ENCODE measurements at places on chromosomes 12 and 14.

DNA sequence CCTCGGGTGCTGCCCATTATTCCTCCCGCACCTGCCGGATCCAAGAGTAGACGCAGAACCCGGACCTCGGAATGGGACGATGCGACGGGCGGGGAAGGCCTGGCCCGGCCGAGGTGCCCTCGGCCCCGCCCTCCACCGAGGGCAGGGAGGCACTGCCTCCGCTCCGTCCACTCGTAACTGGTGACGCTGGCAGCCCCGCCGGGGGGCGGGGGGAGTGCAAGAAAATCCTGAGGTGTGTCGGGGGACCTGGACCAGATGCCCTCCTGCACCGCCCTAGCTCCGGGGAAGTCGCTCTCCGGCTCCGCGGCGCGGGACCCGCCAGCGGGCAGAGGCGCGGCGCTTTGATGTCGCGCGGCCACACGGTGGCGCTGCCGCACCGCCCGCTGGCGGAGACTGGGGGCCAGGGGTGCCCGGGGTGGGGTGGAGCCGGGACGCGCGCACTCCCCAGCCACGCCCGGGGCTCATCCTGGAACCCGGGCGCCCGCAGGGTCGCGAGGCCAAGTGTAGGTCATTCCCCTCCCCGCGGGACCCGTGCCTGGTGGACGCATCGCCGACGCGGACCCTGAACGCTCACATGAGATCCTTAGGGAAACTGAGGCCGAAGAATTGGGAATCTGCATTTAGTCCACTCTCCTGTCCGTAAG lies 202.8 kb downstream of the TTC8 start:
- DNase-seq: peak; percentile 51

DNA sequence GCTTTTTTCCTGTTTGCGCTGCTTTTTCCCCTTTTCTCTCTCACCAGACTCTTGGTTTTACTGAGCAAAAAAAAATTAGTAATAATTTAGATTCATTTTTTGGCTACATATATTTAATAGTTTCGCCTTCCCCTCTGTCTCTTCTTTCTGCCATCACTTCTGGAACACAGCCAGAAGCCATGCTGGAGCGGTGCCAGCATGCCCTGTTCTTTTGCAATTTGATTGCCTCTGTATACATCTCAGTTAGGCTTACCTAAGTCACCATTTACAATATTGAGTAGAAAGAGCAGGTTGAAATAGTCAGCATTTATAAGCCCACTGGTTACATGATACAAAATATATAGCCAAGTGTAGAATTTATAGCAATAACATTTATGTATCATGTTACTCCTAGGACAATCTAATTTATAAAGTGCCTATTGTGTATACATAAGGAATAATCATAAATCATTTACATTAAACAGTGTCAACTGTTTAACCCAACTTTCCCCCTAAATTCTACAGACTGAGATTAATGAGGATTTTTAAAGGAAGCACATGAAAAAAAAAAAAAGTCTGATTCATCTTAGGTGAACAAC lies 413.8 kb upstream of the SOX5 start:
- no peak for DNase-seq

DNA sequence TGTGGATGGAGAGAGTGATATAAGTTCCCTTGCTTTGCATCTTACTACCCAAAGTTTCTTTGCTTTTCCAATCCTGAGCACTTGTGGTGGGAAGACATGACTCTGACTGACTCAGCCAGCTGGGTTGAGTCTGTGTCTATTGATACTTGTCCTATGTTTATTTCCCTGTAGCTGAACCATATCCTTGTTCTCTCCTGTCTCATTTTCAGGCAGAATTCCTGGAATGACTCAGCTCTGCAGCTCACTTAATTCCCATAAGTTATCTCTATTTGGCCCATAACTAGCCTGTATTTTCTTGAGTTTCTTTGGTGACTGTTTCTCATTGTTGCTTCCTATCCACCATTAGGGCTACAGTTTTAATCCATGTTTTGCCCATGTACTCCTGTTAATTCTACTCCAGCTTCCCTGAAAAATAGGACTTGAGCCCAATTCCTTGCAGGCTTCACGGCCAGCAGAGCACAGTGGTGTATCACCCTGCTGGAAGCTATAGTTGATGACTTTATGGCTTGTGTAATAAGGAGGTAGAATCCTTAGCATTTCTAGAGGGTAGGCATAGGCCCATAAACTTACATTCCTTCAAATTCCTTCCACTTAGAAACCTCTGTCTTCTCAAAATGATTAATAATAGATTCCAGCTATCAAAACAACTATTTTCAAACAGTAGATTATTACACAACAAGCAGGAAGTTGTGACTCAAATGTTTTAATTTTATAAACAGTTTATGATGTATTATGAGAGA lies 183.1 kb downstream of the TMTC3 start:
- no peak for DNase-seq

GRCh38 chr14:61360796-61361525 lies 39.6 kb downstream of the PRKCH start:
- DNase-seq: no peak

DNA sequence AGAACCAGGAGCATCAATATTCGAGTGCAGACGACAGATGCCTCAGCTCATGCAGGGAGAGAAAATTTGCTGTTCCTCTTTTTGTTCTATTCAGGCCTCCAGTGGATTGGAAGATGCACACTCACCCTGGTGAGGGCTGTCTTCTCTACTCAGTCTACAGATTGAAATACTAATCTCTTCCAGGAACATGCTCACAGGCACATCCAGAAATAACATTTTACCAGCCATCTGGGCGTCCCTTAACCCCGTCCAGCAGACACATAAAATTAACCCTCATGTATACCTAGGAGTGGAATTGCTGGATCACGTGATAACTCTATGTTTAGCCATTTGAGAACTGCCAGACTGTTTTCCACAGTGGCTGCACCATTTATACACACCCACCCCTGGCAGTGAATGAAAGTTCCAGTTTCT lies 4.5 kb upstream of the OAS2 start:
- no peak for DNase-seq

DNA sequence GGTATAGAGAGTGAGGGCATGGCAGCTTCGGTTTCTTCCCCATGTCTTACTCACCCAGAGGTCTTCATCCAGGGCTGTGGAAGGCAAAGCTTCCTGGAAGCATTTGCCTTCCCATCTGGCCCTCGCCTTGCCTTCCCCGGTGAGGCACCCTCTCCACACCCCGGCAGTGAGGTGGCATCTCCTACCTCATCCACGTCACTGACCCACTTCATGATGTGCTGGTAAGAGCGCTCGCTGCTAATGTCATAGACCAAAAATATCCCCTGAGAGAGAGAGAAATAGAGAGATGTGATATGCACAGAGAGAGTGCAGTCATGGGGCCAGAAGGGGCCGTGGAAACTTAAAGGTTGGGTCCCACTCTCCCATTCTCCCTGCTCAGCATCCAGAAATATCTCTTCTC lies 8.3 kb upstream of the GPX2 start:
- no peak for DNase-seq

DNA sequence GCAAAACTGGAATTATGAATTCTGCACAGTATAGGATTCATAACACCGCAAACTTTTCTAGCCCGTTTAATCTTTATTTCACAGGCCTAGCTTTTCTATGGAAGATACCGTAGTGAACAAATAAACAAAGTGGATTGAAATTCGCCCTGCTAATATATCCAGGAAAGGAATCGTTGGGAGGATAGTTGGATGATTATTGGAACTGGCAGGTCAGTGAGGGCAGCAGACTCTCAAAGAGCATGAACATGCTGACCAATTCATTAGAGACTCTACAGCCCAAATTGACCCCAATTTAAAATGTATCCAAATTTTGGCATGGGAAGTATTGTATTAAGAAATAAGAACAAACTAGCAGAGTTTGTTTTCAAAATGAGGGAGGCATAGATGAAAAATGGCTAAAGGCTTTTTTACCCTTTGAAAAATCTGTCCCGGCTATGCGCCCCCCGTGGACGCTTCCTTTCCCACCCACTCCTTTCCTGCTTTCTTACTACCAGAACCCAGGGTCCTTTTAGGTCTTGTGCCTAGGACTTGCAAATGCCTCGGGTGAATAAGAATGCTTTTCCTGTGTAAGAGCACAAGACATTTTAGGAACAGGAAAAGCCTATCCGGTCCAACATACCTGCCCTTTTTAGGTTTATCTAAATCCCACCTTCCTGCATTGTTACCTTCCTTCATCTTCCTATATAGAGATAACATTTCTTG lies 84.6 kb upstream of the PTPRB start:
- DNase-seq: no peak

GRCh38 chr14:56666716-56667115 lies 87.1 kb downstream of the TMEM260 start:
- DNase-seq: no peak

- no peak for DNase-seq
Measured at GRCh38 chr14:69693145-69693544, 73.8 kb upstream of the SRSF5 start.

DNA sequence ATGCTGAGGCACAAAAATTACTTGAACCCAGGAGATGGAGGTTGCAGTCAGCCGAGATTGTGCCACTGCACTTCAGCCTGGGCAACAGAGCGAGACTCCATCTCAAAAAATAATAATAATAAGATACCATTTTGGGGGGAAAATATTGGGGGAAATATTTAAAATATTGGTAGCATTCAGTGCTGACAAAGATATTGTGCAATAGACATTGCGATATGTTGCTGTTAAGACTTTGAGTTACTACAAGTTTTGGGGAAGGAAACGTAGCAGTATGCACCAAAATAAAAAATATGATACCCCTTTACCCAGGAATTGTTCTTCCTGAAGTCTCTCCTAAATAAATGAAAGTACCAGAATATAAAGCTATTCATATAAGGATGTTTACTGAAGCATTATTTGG lies 37.7 kb upstream of the MYBPC1 start:
- no peak for DNase-seq

GRCh38 chr14:31692376-31692781 lies 131.2 kb downstream of the NUBPL start:
- DNase-seq: no peak

GRCh38 chr12:1992732-1993131 lies 11.5 kb downstream of the DCP1B start:
- no peak for DNase-seq

DNA sequence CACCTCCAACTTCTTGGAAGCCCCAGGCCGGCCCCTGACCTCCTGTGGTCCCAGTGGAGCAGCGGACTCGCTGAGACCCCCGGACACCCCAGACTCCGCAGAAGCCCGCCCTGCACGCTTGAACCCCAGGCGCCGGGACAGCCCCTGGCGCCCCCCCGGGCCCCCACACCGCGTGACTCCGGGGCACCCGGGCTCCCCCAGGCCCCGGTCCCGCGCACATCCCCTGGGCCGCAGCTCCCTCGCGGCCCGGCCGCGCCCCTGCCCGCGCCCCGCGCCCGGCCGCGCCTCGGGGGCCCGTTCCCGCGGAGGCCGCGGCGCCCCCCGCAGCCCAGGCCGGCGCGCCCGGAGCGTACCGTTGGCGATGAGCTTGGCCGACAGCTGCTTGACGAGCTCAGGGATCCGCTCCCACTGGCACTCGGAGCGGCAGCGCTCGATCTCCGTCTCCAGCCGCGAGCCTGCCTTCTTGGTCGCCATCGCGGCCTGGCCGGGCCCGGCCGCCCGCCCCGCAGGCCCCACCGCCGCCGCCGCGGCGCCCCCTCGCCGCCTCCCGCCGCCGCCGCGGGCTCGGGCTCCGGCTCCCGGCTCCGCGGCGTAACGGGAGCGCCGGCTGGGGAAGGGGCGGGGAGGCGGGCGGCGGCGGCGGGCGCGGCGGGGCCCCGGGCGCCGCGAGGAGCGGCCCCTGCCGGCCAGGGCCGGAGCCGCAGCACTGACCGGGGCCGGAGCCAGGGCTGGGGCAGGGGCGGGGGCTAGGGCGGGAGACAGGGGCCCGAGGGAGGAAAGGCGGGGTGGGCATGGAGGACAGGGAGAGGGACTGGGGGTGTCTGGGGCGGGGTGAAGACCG lies at the start of gene TTC7B:
TSS of gene TTC7B (minus strand) at position 609 of the 841 bp plus-strand sequence. CDS start at position 474, 135 bp downstream.
- DNase-seq: peak; percentile 28

DNA sequence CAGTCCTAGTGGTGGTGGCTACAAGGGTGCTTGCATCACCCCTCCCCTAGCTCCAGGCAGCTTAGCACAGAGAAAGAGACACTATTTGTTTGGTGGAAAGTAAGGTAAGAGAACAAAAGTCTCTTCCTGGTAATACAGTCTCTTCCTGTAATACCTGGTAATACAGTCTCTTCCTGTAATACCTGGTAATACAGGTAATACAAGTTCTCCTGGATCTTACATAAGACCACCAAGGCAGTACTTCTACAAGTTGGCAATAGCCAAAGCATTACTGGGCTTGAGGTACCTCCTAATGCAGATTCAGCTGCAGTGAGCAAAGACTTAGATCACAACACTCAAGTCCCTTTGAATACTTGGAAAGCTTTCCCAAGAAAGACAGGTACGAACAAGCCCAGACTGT lies 77.0 kb downstream of the CATSPERB start:
- DNase-seq: no peak

GRCh38 chr14:65604936-65605335 lies 192.4 kb downstream of the FUT8 start:
- no peak for DNase-seq

GRCh38 chr12:65672441-65672840 lies 151.8 kb upstream of the HMGA2 start:
- DNase-seq: no peak

DNA sequence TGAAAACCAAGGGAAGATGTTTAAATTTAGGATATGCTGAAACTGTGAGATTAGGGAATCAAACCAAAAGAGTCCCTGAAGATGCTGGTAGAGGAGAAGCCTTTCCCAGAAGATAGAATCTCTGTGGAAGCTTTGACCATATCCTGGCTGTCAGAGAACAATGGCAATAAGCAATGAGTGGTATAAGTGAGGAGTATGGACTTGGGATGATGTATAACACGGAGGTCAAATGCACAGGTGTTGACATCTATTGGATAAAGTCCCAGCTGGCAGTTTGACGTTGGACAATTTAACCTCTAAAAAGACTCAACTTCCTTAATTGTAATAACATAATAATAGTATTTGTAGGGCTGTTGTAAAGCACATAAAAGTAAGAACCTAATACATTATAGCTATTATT lies 30.1 kb upstream of the CLEC14A start:
- DNase-seq: no peak

GRCh38 chr14:22084393-22085281 lies 411.0 kb upstream of the OR4E1 start:
- DNase-seq: peak; percentile 60

DNA sequence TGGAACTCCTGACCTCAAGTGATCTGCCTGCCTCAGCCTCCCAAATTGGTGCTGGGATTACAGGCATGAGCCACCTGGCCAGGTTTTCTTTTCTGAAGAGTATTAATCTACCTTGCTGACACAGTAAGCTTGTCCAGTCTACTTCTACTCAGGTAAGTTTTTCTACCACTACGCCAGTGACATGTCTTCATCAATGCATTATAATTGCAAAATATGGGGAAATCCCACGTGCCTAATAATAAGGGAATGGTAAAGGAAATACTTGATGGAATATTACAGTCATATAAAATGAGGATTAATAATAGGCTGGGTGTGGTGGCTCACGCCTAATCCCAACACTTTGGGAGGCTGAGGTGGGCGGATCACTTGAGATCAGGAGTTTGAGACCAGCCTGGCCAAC lies 62.3 kb downstream of the RAB35 start:
- DNase-seq: no peak

- DNase-seq: no peak
Measured at GRCh38 chr14:66140963-66141362, 345.2 kb upstream of the CCDC196 start.

Data from CD4-positive, alpha-beta T cell treated with Interleukin-21 for 1 hour (primary cell).